Fibroblast of mammary gland (primary cell): ENCODE measurements at places on chromosomes 3 and 15.
A peak's percentile ranks its signal among the peaks of the same experiment; 100 is the strongest.

DNA sequence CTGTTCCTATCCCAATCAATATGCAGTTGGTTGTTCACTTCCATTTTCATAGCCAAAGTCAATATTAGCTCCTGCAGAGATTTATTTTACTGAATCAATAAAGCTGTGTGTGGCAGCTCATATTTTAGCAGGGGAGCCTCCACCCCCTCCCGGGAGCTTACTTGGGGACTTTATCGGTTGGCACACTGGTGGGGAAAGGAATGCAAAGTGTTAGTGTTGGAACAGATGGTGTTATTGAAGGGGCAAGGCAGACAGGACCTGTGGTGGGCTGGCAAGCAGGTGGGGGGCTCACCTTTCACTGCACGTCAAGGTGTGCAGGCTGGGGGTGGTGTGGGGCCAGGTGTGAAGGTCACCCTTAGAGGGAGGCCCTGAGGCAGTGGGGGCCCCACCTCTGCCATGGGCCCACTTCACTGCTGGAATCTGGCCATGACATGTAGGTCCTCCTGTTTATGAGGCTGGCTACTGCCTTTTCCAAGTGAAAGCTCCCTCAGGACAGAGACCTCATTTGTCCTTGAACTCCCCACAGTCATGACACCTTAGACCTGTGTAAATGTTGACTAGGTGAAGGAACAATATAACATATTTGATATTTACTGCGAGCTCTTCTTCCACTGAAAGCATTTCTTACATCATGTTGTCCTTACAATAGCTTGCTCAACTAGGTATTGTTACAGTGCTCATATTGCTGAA lies 44.0 kb upstream of the SEC22A start:
- no peak for DNase-seq

DNA sequence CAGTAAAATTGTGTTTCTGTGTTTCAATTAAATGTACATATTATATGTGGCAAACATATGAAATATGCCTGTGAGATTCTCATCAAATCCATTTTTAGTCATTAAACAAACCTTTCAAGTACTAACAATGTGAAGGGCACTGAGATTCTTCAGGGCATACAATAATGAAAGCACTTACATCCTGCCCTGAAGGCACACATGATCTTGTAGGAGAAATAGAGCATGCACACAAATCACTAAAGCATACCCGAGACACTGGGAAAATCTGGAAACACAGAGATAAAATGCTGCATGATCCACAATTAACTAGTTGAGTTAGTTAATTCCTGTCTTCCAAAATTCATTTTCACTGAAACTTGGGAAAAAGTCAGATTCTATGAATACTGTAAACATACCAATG lies 810.5 kb upstream of the NECTIN3 start:
- DNase-seq = no peak

- DNase-seq = peak; percentile 12
Observed at GRCh38 chr3:150006794-150007193, 36.1 kb upstream of the PFN2 start.

DNA sequence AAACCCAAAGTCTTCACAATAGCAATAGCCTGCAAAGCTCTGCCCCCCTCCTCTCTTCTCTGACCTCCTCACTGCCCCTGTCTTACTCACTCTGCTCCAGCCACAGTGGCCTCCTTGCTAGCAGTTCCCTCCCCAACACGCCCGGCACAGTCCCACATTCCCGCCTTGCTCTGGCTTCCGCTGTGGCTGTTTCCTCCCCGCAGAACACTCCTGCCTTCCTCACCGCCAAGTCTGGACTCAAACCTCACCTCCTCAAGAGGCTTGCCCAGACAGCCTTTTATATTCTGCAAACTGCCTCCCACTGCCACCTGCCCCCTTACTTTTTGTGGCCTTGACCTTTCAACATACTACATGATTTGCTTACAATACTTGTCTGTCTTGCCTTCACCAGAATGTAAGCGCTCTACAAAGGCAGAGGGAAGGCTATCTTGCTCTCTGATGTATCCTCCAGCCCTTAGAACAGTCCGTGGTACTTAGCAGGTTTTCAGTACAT lies 406 bp upstream of the MPI start:
- DNase-seq = peak; percentile 33

DNA sequence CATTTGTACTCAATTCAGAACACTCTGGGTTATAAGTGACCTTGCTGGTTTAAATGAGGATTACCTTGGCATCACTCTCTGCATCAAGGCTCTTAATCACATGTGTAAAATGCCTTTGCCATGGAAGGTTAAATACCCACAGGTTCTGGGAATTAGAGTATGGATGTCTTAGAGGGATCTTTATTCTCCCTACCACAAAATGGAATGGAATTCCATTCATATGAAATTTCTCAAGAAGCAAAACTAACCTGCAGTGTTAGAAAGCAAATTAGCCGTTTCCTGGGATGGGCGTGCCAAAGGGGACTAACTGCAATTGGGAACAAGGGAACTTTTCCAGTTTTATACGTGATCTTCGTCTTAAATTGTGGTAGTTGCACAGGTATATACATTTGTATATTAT lies 39.8 kb downstream of the TBL1XR1 start:
- DNase-seq = no peak

GRCh38 chr3:115194476-115194875 lies 47.4 kb upstream of the ZBTB20 start:
- DNase-seq = no peak

DNA sequence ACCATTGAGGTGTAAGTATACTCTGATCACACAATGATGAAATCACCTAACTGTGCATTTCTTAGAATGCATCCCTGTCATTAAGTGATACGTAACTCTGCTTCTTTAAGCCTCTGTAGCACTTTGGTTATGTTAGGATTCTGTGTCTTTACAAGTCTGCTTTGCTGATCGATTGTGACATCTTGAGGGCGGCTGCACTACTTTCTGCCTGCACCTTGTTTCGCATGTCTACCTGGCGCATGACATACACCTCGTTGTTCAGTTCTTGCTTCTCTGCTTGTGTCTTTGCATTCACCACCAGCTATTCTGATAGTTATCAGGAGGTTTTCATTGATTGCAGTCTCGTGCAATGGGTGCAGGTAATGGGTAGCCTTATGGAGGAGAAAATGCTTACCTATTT lies 32.7 kb downstream of the IGF1R start:
- DNase-seq = no peak

- DNase-seq = peak; percentile 48
Observed at GRCh38 chr15:61715082-61715481, 345.2 kb downstream of the VPS13C start.

DNA sequence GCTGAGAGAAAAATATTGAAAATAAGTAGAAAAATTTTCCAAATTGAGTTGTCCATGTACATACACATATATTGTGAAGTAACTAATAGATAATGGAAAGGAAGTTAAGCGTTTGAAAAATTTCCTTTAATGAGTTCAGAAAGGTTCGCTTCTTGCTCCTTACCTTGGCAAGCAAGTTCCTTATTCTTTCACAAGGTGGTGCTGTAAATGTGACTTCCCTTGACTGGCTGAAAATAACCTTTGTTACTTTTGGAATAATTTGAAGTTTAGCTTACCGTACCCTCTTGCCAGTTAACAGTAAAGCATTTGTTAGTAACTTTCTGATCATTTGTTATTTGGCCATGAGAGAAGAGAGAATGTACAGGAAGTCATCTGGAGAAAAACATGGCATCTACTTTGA lies 41.6 kb downstream of the PYDC2 start:
- DNase-seq = no peak

- peak; percentile 26 for DNase-seq
Observed at GRCh38 chr3:4864503-4864902, 114.7 kb upstream of the BHLHE40 start.

GRCh38 chr3:149214702-149215101 lies 6.9 kb downstream of the CP start:
- DNase-seq = no peak

DNA sequence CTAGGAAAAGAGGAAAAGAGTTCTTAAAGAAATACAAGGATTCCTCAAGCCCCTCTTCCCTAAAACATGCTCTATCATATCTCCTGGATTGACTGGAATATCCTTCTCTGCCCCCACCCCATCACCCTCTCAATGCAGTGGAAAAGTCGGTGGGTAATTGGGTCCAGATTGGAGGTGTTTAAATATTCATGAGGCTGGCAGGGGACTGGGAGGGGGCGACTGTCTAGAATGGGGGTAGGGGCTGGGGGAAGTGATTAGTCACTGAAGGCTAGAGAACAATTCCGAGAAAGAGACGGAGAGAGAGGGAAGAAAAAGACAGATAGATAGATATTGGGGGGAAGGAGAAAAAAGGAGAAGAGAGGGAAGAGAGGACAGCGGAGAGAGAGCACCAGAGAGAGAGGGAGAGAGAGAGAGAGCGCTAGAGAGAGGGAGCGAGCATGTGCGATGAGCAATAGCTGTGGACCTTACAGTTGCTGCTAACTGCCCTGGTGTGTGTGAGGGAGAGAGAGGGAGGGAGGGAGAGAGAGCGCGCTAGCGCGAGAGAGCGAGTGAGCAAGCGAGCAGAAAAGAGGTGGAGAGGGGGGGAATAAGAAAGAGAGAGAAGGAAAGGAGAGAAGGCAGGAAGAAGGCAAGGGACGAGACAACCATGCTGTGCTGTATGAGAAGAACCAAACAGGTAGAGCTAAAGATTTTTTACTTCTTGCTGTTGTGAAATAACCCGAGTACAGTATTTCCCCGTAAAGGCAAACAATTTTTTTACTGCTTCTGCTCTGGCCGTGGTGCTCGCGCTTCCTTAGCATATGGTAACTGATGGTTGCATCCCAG lies at the start of gene GAP43:
Gene GAP43 (plus strand): TSS at position 467 of the 825 bp plus-strand sequence. CDS start 180 bp downstream, at position 647.
- peak; percentile 84 for DNase-seq

GRCh38 chr15:52326756-52327155 lies 31.2 kb upstream of the MYO5C start:
- peak; percentile 42 for DNase-seq

DNA sequence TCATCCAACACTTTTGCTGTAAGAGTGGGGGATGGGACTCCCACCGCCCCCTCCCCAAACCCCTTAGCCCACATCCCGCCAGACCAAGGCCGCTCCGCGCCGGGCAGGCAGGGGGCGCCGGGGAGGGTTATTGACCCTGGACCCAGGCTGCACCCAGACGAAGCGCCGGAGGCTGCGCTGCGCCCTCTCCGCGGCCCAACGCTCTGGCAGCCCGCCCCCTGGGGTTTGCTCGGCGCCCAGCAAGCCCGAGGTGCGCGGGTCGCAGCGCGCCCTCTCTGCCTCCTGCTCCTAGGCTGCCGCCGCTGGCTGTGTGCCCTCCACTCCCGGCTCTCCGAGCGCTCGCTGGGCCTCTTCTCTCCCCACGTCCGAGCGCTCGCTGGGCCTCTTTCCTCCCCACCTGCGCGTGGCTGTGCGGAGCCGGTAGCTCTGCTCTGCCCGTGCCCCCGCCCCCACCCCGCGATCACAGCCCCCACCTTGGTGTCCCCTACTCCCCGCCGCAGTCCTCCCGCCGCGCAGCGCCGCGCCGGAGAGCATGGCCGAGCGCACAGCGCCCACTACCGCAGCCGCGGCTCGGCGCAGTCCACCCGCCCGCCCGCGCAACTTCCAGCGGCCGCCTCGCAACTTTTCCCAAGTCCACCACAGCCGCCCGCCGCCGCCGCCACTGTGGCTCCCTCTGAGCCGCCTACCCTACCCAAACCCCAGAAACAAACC lies 1.2 kb downstream of the MECOM start:
- peak; percentile 38 for DNase-seq

GRCh38 chr3:61562721-61563312 lies 1.4 kb downstream of the PTPRG start:
- DNase-seq = no peak

GRCh38 chr3:177126015-177126773 lies 71.1 kb downstream of the TBL1XR1 start:
- DNase-seq = peak; percentile 91

DNA sequence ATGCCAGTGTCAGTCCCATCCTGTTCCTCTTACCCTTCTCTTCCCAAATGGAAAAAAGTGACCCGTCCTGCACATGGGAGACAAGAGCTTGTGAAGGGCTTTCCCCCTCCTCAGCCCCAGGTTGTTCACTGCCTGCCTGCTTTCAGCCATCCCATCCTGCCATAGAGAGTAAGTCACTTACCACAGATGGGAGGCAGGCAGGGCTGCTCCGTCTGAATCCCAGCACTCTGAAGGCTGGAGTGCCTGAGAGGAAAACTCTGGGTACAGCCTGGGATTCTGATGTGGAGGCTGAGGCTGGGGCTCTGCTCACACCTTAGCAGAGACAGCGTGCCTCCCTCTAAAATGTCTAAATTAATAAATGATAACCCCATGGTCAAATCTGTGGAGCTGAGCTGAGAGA lies 14.8 kb downstream of the CPNE4 start:
- DNase-seq = no peak

GRCh38 chr3:148866261-148866660 lies 1.2 kb downstream of the CPA3 start:
- DNase-seq = no peak

DNA sequence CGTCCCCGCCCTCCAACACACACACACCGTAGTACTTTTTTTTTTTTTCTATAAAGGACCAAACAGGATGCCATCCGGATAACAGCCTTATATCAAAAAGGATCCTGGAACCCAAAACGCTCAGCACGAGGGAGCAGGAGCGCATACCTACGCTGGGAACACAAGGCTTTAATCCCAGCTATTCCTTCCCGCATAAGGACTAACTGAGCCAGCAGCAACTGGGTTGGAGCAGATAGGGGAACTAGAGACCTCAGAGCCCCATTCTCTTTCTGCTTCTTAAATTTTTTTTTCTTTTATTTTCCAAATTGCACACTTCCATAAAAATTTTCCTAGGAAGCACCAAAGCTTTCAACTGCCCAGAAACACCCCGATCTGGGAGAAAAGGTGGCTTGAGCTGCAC lies 1.3 kb downstream of the TRANK1 start:
- no peak for DNase-seq
